ENCODE measurements at places on chromosomes 2 and 18.
A peak's percentile ranks its signal among the peaks of the same experiment; 100 is the strongest.

- DNase-seq = no peak
Measured at GRCh38 chr2:199191461-199191860, 266.3 kb downstream of the SATB2 start.

GRCh38 chr2:46226620-46227019, 70.6 kb upstream of the EPAS1 start:
- DNase-seq = no peak

GRCh38 chr18:73940721-73941120, 206.9 kb downstream of the FBXO15 start:
- no peak for DNase-seq

DNA sequence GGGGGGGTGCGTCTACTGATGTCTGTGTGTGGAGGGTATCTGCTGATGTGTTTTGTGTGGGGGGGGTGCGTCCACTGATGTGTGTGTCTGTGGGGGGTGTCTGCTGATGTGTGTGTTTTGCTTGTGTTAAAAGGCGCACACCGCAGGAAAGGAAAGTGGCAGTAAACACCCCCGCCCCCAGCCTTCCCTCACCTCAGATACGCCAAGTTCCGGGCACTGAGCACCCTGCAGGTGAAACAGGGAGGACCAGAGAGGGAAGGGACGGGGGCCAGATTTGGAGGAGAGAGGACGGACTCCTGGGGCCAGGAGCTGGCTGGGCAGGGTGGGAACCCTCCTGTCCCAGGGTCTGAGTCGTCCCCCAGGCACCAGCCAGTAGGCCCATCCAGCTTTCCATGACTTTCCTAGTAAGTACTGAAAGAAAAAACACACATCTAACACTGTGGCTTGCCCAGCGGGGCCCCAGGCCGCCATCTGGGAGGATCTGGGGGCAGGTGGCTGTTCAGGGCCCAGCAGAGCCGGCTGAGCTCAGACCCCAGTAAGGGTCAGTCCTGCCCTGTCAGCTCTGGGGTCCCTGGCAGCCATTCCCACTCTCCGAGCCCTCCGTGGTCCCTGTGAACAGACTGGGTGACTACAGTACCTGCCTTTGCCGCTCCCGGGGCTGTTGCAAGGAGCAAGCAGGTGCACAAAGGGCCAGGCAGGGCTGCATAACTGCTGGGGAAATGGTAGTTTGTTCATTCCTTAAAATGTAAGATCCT, 126.9 kb downstream of the NFATC1 start:
- no peak for DNase-seq

GRCh38 chr18:46789088-46789487, 32.2 kb upstream of the ST8SIA5 start:
- no peak for DNase-seq

DNA sequence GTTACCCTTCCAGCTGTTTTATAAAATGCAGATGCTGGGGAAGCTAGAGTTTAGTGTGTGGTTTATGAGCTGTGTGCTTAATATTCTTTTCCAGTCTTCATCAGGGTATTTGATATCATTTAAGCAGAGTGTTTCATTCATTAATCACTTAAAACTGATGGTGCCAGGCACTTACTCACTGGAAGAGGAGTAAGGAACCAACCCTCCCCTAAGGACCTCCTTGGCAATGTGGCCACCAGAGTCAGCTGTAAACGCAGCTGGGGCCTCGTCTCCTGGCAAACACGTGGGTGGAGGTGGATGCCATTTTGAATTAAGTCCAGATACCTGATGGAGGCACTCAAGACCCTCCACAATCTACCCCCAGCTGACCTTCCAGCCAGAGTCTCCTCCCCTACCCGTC, 331.6 kb downstream of the CLIP4 start:
- DNase-seq = no peak

DNA sequence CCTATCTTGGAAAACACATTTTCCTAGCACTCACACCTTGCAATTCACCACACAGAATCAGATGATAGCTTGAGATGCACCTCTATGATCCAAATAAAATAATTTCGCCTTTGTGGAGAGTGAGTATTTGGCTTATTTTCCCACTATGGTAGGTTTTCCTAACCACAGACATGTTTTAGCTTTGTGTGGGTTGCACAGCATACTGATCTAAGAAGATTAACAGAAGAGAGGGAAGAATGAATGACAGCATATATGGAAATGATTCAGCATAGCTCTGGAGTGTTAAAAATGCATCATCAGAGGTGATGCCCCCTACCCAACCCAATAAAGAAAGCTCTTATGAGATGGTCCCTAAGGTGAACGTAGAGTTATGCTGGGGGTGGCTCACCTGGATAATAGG, 72.5 kb downstream of the GCA start:
- no peak for DNase-seq

DNA sequence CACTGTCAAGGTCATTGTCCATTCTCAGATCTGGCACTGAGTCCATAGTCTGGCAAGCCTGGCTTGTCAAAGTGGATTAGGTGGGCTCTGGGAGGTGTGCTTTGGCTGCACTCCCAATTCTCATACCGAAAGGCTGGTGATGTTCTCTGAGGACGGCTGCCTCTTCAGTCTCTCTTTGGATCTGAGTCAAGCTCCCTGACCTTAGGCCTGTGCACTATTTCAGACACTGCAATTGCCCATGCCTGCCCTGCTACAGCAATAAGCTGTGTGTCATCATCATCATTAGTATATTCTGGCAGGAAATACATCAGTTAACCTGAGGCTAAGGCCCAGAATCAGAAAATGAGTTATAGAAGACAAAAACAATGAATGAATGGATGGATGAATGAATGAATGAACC, 1.6 kb upstream of the SLC5A7 start:
- DNase-seq = no peak

DNA sequence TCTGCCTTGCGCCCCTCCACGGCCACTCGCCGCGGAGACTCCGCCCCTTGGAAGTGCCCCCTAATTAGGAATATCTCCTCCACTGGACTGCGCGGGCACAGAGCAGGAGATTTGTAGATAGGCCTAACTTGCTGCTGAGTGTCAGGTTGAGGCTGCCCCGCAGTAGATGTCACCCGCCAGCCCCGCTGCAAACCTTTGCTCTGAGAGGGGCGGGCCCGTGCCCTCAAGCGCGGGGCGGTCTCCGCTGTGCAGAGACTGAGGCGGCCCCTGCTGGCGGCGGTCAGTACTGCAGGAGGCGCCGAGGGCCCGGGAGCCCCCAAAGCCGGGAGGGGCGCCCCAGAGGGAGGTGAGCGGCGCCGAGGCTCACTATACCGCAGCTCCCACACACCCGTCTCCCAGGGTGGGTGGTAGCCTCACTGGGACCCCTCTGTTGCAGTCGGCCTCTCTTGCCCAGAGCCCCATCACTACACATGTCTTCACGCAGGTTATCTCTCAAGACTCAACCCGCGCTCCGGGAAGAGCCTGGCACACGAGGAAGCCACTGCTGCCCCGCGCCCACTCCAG, 2.9 kb upstream of the NEURL3 start:
- peak; percentile 92 for DNase-seq

- DNase-seq = no peak
Measured at GRCh38 chr18:47970664-47971531, 40.4 kb upstream of the SMAD2 start.

DNA sequence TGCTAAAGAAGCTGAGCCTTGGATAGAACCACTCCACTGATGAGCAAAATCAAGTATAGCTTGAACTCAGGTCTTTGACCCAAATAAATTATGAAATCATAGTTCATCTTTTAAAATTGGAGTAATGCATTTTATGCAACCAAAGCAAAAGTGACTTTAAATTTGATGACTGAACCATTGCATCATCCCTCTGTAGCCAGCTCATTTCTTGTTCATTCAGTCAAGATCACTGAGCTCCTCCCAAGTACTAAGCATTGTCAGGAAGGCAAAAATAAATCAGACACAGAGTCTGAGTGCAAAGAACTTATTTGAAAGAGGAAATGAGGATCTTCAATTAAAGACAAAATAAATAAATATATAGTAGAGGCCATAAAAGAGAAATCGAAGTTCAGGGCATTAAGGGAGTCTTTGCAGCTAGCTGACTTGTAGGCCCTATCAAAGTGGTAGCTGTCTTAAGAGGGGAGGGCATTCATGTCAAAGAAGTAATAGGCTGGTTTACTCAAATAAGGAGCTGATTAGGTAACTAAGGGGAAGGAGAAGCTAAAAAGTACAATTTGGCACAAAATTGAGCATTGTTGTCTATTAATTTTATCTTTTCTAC, 411.8 kb downstream of the MTX2 start:
- no peak for DNase-seq

GRCh38 chr2:18820966-18821365, 231.6 kb upstream of the NT5C1B start:
- DNase-seq = no peak

DNA sequence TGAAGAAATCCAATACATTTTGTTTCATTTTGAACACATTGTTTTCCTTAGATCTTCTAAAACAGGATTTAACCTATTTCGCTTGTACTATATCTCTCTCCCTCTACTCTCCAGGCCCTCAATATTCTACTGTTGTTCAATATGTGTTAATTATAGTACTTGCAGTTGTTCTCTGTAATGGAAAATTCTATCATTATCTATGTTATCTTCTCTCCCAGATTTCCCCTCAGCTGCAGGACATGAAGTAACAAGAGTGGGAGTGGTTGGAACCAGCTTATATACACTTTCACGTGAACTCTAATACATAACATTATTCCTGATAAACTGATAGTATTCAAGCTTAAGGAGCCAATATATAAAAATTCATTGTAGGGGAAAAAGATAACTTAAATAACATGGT, 7.0 kb upstream of the STRN start:
- no peak for DNase-seq

GRCh38 chr18:79496978-79497637, 101.4 kb downstream of the NFATC1 start:
- DNase-seq = no peak

- no peak for DNase-seq
Measured at GRCh38 chr2:184860744-184861143, 262.4 kb downstream of the ZNF804A start.

DNA sequence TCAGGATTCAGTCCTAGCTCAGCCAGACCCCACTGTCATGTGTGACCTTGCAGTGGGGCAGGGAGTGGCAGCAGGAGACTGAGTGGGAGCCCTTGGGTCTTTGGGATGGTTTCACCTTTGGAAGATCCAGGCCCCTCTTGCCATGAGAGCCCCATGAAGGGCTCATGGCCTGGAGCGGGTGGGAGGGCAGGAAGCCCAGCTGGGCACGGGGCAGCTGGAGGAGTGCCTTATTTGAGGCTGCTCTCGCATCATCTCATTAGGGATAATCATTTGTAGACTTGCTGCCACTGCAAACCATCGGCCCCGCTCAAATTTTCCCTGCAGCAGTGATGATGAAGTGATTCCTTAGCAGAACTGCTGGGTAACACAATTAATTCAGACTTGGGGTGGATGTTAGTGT, 73.9 kb downstream of the TGOLN2 start:
- DNase-seq = no peak

GRCh38 chr2:226187616-226188015, 612.0 kb downstream of the IRS1 start:
- DNase-seq = no peak

- no peak for DNase-seq
Measured at GRCh38 chr2:166487171-166487570, 6.9 kb downstream of the SCN7A start.
